Mesothelial cell of epicardium (in vitro differentiated cells): ENCODE measurements at places on chromosomes 7 and 10.

- DNase-seq, result no peak
These were observed 46.3 kb upstream of the FGFR2 start for GRCh38 chr10:121644501-121644900.

GRCh38 chr7:115054478-115055065 lies 132.7 kb downstream of the MDFIC start:
- DNase-seq, result no peak

- no peak for DNase-seq
These were observed 100.6 kb upstream of the MDFIC start for GRCh38 chr7:114821030-114821900.

- DNase-seq, result no peak
These were observed 56.8 kb upstream of the LANCL2 start for GRCh38 chr7:55308186-55308929.

GRCh38 chr7:33774762-33775523 lies 130.4 kb upstream of the BMPER start:
- DNase-seq, result no peak

- DNase-seq, result no peak
These were observed 1.4 kb downstream of the GIMAP5 start for GRCh38 chr7:150738591-150739001.

DNA sequence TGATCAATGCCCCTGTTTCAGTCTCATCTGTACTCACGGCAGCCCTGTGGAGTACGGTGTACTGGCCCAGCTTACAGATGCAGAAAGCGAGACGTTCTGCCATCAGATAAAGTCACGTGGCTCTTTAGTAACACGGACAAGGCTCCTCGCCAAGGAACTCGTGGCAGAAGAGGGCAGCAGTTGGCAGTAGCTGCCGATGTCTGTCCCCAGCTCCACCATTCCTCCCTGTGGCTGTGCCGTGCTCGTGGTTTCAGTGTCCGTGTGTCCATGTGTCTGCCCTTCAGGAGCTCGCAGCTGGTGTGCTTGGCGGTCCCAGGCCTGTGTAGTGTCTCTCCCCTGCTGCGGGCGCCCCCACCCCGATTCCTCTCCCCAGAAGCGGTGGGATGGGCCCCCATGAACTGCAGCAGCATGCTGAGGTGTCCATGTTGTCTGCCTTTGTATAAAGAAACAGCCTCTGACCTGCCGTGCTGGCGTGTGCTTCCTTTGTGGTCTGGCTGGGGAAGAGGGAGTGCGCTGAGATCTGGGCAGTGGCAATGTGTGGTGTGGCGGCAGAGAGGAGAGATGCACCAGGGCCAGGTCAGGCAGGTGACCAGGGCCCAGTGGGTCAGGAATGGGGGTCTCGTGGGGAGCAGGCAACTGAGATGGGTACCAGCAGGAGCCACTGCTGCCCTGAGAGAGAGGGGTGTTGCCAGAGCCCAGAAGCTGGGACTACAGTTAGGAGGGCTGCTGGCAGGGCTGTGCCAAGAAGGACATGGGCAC lies 9.8 kb downstream of the RHBDD2 start:
- DNase-seq, result no peak

- DNase-seq, result no peak
These were observed 84.3 kb downstream of the CFTR start for GRCh38 chr7:117564080-117564479.

DNA sequence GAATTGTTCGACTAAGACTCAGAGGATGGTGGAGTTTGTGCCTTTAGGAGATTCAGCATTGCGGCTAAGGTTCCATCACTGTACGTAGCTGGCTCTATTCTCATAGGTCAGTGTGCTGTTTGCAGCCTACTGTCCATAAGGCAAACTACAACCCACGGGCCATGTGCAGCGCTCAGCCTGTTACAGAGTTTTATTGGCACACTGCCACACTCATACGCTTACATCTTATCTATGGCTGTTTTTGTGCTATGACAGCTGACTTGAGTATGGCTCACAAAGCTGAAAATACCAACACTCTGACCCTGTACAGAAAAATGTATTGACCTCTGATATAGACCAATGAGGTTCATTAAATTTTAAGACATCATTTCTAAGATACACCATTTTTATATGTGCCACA lies 114.5 kb downstream of the ARID5B start:
- no peak for DNase-seq

DNA sequence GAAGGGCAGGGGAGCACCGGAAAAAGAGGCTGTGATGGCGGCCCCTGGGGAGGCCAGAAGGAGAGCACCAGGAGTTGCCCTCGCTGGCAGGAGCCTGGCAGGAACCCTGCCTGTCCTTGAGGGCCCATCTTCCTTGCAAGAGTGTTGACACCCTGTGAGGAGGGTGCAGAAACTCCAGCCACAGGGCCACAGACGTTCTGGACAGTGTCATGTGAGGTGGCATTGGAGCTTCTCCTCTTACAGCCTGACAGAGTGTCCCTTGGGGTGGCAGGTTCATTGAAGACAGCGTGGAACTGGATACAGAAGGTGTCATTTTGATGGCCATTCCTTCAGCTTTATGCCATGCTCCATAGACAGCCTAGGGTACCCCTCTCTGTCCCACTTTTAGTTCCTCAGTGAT lies 54.2 kb downstream of the RBM20 start:
- DNase-seq, result no peak

DNA sequence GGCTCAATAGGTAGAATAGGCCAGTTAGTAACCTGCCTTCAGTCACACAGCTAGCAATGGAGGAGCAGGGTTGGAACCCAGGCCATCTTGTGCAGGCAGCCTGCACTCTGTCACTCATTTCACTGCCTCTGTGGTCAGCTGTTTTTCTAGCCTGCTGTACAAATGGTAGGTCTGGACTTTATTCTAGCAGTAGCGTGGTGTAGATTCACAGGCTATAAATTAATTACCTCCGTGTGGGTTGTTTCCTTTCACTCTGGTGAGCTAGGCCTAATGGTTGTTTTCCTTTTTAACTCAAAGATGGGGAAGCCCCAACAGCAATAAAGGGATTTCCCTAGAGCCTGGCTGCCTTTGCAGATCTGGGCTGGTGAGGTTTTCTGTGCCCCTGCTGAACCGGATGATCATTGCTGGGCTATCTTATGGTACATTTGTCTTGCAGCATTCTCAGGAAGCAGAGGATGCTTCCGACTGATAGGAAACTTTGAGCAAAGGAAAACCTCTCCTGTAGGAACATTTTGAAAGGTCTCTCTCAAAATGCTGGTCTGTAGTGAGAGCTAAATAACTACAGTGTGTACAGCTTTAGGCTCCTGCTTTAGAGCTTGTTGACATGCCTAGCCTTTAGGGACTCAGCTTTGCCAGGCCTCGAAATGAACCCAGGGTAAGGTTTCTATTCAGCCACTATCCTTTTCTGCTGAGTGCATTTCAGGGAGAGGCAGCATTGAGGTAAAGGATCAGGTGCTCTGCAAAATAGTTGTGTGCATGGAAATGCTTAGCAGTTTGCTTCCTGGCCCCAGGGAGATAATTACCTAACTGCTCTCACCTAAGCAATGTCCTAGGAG lies 157.4 kb downstream of the ST7 start:
- DNase-seq, result no peak

GRCh38 chr7:116918704-116919103 lies 34.6 kb upstream of the ST7 start:
- no peak for DNase-seq

- no peak for DNase-seq
These were observed 187.1 kb downstream of the FAM107B start for GRCh38 chr10:14587540-14588083.

DNA sequence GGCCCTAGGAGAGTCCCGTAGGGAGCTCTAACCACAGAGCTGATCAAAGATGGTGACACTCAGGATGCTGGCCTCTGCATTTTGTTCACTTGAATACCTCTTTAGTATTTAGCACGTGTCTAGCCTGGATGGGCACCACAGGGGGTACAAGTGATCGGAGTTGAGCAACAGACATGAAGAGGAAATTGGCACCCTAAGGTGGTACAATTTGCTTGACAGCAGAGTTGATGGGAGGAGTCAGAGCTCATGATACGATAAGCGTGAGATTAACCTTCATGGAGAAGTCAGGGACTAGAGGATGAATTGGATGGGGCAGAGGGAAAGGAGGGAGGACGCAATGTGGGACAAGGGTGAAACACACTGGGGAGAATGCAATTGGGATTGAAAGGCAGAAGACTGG lies 9.9 kb upstream of the ZNF212 start:
- no peak for DNase-seq

- DNase-seq, result no peak
These were observed 38.4 kb downstream of the DIP2C start for GRCh38 chr10:650886-651615.

GRCh38 chr7:2082139-2082998 lies 150.4 kb downstream of the MAD1L1 start:
- DNase-seq, result peak; percentile 53
